ENCODE measurements at places on chromosomes 5 and 9.

DNA sequence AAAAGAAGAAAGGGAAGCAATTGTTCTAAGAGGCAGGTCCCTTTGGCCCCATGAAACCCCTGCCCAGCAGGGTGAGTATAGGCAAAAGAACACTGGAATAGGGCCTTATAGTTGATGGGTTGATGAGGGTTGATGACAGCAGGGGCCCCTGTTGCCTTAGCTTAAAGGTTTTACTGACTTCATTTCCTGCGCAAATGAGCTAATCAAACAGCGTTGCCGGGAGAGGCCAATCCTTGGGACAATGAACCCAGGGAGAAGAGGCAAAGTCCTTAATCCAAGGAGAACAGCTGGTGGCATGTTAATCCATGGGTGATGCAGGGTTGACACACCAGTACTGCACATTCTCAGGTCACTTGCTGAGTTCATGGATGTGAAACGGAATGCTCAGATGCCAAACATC is 22.0 kb upstream of the EPB41L4B start:
- DNase-seq: no peak

- DNase-seq: no peak
Measured at GRCh38 chr5:77015938-77016569, 14.2 kb upstream of the AGGF1 start.

GRCh38 chr5:84618262-84618661 is 233.6 kb upstream of the EDIL3 start:
- DNase-seq: no peak

DNA sequence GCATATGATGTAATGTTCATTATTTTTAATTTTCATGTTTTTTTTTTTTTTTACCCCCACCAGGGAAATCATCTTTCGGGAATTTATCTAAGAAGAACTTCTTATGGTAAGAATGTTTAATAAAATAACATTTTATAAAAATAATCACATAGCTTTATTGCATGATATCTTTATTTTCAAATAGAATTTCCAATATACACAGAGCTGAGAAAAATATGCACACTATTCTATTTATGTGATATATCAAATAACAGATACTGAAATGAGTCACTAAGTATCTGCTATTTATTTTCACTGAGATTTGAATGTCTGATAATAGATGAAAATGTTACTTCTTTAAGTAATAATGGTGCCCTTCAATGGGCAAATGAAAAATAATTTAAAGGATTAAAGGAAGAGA is 1217.3 kb downstream of the MAT2B start:
- DNase-seq: no peak

DNA sequence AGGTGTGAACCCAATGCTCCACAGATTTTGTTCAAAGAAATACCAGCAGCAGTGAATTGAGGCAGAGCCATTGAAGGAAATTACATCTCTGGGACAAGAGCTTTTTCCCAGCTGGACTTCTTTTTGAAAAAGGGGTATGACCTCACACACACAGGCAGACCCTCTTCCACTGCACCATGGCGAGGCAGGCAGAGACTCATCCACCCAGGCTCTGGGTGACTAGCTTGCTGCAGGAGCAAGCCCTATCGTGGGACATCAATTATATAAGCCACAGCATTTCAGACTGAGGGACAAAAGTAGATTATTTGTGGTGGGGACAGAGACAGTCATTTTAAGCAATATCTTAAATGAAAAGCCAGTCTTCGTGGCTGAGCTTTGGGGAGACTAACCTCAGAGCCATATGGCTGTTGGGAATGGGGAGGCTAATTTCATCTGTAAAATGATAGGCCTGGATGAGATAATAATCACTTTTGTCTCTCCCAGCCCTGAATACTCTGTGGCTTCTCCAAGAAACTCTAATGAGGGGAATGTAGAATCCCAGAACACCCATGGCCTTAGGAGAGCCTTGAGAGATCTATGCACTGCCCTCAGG is 113.1 kb upstream of the TNC start:
- no peak for DNase-seq

GRCh38 chr5:179821298-179822058 is 773 bp downstream of the SQSTM1 start:
- DNase-seq: peak; percentile 71

- no peak for DNase-seq
Measured at GRCh38 chr9:137444106-137444790, 3.1 kb upstream of the ENTPD8 start.

GRCh38 chr5:170313344-170313743 is 15.8 kb upstream of the LCP2 start:
- no peak for DNase-seq

DNA sequence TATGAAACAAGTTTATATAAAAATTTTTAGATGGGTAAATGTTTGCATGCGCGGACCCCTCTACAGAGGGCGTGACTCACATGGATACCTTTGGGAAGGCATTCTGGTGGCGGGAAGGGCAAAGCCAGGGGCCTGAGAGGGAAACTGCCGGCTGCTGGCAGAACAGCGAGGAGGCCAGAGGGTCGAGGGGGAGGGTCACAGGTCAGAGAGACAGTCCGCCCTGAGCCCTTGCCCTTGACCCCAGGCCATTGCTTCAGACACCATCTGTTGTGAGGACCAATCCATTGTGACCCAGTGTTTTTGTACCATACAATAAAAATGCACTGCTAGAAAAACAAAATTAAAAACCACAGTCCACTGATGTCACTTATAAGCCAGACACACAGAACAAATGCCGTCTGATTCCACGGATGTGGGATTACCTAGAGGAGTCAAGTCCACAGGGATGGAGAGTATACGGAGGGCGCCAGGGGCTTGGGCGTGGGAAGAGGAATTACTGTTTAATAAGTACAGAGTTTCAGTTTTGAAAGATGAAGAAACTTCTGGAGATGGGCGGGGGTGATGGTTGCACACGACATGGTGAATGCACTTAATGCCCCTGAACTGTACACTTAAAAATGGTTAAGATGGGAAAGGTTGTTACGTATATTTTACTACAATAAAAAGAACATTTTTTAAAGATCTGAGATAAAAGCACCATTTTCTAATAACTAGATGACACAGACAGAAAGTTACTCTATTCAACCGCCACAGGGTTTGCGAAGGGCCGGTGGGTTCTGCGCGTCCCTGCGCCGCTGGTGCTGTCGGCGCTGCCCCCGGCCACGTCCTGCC is 12.0 kb downstream of the BTNL9 start:
- DNase-seq: no peak

- DNase-seq: no peak
Measured at GRCh38 chr5:82855893-82856550, 221.2 kb downstream of the TMEM167A start.

DNA sequence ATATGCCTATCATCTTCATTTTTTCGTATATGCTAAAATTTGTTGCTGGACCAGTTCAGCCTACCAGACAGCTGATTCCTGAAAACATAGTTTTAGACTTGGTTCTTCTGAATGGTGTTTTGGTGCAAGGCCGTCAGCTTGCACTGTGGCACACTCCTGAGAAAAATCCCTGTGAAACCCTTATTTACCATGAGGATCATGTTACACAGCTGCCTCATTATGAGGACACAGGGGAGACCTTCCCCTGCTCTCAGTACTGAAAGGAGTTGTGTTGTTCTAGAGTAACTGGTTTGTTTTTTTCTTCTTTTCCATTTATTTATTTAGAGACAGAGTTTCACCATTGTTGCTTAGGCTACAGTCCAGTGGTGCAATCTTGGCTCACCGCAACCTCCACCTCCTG is 37.6 kb downstream of the MAST4 start:
- no peak for DNase-seq

DNA sequence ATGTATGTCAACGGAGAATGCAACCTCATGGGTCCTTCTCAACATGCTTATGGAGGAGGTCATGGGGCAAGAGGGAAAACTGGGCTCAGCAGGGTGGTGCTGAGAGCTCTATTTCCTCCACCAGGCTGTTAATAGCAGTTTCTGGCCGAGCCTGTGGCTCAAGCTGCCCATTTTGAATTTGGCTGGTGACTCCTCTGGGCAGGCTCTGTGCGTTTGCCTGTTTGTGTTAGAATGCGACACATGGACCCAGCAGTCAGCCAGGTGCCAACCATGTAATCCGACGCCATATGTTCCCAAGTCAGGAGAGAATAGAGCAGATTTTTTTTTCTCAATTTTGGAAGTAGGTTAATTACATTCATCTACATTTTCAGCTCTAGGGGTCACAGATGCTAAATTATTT is 387.7 kb upstream of the CLINT1 start:
- no peak for DNase-seq

GRCh38 chr5:97162045-97162444 is 19.6 kb upstream of the LIX1 start:
- peak; percentile 24 for DNase-seq

DNA sequence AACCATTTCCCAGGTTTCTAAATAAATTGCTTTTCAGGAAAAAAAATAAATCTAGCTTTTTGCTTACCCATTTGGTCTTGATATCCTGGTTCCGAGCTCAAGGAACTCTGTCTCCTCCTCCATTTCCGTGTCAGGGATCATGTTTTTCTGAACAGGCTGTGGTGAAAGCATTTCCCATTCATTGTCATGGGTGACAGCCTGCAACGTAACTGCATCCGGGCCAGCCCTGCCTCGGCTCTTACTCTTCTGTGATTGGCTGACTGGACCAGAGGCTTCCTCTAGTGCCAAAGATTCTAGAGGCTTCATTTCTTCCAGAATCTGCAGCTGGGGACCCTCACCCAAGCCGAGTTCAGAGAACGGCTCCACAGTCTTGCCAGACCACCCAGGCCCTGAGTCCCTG is 61.0 kb upstream of the PCA3 start:
- no peak for DNase-seq

DNA sequence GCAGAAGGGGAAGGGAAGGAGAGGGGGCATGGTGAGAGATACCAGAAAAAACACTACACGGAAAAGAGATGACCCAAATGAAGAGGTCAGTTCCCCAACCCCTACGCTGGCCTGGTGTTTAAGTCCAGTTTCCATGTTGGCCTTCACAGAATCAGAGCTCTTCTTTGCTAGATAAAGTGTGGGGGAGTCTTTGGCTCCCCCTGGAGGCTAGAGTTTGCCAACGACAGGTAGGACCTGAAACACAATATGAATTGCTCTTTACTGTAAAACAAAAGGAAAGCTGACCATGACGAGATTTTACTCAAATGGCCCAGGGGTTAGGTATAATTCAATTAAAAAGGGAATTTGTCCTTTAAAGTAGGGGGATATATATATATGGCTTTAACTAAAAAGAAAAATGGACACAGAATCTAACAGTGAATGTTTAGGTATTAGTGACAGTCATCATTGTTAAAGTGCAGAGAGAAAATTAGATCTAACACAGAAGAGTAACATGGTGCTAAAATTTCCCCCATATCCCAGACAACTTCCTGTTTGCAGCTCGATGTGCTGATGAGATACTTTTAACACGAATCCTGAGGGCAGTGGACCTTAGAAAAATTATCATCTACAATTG is 92.0 kb downstream of the SV2C start:
- DNase-seq: peak; percentile 32

DNA sequence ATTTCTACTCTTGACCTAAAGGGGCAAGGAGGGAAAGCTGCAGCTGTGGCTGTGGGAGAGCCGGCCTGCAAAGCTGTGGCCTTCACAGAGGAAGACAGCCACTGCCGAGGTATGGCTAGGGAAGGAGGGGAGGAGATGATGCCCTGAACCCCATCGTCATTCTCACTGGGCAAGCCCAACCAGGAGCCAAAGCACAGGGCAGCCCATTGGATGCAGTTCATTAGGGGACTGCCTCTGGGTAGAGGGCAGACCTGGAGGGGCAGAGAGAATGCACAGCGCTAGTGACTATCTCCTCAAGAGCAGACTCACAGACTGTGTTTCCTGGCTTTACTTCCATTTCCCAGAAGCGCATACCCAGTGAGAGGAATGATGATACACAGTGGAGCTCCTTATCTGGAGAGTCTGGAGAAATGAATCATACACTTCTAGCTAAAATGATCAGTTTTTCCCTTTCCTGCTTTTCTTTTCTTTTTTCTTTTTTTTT is 47.2 kb upstream of the TTC23L start:
- no peak for DNase-seq

DNA sequence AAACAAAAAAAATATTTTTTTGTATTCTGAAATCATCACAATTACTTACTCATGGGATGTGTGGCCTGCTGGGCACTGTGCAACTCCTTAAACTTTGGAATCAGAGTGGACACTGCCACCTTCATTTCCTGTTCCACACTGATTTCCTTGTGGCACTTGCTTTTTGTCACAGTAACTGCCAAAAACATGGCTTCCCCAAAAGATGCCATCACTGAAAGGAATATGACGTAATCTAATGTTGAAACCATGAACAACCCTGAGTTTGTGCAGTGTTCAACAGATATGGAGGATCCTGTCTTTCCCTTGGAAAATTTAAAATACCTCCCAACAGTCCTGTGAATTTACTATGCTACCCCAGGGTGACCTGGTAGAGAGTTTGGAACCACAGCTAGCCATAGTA is 12.6 kb upstream of the IL12B start:
- DNase-seq: no peak

DNA sequence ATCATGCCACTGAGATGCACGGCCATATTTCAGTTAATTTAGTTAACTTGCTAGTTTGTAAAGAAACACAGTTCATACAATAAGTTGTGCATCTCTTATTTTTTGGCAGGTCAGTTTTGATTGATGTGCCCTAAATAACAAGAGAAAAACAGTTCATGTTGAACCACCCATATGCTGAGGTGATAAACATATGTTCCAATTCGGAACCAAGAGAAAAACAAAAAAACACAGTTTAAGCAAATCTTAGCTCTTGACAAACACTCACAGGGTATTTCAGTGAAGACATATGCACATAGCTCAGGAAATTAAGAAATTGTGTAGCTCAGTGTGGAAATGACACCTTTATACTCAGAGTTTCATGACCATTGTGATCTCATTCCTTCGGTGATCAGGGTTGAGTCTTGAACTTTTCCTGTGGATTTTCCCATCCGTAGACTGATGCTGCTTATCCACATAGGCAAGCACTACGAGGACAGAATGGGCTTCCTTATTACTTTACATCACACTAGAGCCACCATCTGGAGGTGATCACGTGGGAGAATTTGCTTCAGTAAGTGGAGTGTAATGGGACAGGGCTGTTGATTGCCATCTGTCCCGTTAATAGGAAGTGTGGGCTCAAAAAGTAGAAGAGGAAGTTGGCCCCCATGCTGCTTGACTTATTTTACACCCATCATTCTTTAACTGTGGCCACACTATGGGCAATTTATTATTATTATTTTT is 773.0 kb downstream of the MTRR start:
- no peak for DNase-seq

- DNase-seq: no peak
Measured at GRCh38 chr5:56983593-56984361, 31.9 kb upstream of the MIER3 start.

DNA sequence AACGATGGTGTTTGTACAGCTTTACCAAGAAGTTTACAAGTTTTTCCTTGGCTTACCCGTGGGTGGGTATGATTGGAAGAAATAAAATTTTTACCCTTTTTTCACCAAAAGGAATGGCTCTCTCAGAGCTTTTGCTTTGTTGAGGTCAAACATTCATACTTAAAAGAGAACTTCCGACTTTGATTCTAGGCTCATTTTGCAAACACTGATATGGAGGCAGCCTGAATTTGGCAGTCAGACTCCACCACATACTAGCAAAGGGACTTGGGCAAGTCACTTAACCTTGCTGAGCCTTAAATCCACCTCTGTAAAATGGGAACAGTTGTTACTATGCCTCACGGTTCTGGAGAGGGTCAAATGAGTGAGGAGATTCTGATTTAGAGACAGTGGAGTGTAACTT is 153.5 kb downstream of the PRKACG start:
- DNase-seq: no peak

GRCh38 chr9:25207402-25208195 is 470.6 kb downstream of the TUSC1 start:
- DNase-seq: no peak
